Smooth muscle cell of bladder (primary cell): ENCODE measurements at places on chromosomes 6 and 20. TPM values are rescaled to one million over a fixed set of nuclear protein-coding genes. Genes with fewer than 3 reads are reported as not detected.

Gene TSPO2
- not detected in 2 replicates for total RNA-seq

Gene PHACTR1
- total RNA-seq, result under 0.01 and 0.09 TPM in 2 replicates

Gene OVOL2
- total RNA-seq, result not detected in 2 replicates

Gene CCN5
- 1.1 and 5.0 TPM in 2 replicates for total RNA-seq

Gene PPP1R14C
- total RNA-seq, result 0.28 and 0.65 TPM in 2 replicates

Gene VARS1
- total RNA-seq, result 36.0 and 38.7 TPM in 2 replicates

Gene ACTL10
- total RNA-seq, result 1.3 and 1.9 TPM in 2 replicates

Gene PRDM13
- total RNA-seq, result not detected in 2 replicates

Gene CAP2
- 4.0 and 9.5 TPM in 2 replicates for total RNA-seq

Gene MBOAT1
- total RNA-seq, result 1.5 and 2.7 TPM in 2 replicates

Gene PNLDC1
- 0.74 TPM in 1 of 2 replicates, not detected in the other for total RNA-seq

Gene EYA4
- 16.6 and 16.8 TPM in 2 replicates for total RNA-seq

Gene COL21A1
- total RNA-seq, result 2.0 and 6.7 TPM in 2 replicates

Gene KCNK16
- total RNA-seq, result not detected in 2 replicates

Gene EFCAB8
- total RNA-seq, result 0.28 TPM in 2 replicates

Gene NEURL2
- total RNA-seq, result 4.8 and 5.9 TPM in 2 replicates

Gene TNXB
- 91.2 and 144 TPM in 2 replicates for total RNA-seq

Gene VWA7
- total RNA-seq, result 0.14 and 0.28 TPM in 2 replicates

Gene MTFR2
- total RNA-seq, result 0.57 and 0.83 TPM in 2 replicates
